Cardiac fibroblast (primary cell): ENCODE measurements at places on chromosomes 5 and 9.

- DNase-seq, result no peak
Measured at GRCh38 chr5:74541381-74541781, 99.1 kb downstream of the ENC1 start.

GRCh38 chr9:93112864-93113389, 16.9 kb downstream of the CARD19 start:
- DNase-seq, result no peak

DNA sequence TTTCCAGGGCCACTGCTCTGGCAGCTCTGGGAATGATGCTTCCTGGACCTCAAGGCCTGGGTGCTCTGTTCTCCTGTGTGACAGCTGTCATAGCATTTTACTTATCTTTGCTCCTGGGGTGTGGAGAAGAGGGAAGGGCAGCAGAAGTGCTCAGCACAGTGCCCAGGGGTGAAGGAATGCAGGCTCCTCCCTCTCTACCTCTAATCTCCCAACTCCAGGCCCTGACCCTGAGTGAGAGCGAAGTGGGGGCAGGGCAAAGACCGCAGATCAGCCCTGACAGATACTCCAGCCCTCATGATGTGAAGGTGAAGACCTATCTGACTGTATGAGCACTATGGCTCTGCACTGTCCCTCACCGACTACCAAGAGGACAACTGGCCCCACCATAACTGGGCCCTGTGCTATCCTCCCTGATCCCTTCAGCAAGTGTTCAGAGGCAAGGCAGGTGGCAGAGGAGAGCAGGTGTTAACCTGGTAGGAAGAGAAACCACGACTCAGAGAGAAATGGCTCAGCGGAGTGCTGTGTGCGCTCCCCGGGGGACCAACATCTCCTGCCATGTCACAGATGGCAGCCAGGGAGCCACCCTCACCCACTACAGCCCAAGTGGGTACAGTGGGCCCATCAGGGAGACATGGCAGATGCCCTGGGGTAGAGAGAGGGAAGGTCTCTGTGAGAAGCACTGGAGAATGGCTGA, 16.8 kb downstream of the ACSL6 start:
- no peak for DNase-seq

DNA sequence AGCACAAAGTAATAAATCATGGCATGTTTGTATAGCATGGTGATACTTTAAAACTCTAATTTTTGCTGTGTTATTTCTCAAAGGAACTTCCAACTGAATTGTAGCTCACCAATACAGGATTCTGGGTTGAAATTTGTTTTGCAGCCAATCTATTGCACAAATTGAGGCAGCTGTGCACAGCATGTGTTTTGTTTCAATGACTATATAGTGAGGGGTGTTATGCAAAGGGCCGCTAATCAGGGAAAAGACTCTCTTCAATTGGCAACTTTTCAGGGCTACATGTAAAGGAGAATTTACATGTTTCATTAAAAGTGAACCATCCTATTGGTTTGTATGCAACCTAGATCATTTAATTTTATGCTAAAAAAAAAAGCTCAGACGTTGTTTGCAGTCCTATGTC, 44.6 kb downstream of the PLPPR1 start:
- no peak for DNase-seq

DNA sequence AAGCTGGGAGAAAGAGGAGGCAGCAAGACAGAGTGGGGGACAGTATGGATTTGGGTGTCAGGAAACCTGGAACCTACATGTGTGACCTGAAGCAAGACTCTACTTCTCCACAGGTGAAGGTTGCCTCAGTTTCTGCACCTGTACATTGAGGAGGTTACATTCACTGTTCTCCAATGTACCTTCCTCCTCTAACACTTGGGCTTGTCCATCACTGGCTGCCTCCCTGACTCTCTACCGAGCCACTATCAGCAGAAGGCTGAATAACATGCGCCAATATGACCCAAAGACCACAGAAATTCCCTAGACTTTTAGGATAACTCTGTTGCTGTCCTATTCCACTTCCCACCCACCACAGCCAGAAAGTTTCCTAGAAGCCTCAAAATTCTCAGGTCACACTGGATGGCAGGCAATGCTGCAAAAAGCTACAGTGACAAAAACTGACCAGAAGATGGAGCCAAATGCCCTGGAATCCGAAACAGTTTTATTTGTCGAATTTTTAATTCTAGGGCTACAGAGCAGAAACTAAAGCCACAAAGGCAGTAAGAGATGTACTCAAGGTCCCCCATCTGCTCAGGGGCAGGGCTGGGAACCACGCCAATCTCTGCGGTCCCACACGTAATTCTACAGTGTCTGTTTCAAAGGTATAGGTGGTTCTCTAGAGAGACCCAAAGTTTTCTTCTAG, 64.4 kb downstream of the FAM114A2 start:
- DNase-seq, result peak; percentile 71

- no peak for DNase-seq
Measured at GRCh38 chr9:92612292-92612691, 57.6 kb downstream of the IPPK start.

DNA sequence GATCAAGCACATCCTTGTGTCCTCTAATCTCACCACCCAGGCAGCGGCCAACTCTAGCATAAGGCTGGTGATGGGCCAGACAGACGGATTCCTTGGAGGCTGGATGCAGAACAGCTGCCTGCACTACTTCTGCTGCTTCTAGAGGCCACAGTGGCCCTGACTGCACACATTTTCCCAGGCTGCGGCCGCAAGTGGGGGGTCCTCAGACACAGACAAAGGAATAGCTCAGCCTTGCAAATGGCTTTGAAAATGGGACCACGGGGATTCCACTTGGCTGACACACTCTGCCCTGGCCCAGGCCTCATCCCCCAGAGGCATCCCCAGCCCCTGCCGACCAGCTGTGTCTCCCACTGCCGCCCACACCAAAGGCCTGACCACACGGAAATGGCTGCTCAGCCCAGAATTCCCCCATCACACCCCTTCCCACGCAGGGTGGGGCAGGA, 540.8 kb downstream of the BNC2 start:
- peak; percentile 72 for DNase-seq

DNA sequence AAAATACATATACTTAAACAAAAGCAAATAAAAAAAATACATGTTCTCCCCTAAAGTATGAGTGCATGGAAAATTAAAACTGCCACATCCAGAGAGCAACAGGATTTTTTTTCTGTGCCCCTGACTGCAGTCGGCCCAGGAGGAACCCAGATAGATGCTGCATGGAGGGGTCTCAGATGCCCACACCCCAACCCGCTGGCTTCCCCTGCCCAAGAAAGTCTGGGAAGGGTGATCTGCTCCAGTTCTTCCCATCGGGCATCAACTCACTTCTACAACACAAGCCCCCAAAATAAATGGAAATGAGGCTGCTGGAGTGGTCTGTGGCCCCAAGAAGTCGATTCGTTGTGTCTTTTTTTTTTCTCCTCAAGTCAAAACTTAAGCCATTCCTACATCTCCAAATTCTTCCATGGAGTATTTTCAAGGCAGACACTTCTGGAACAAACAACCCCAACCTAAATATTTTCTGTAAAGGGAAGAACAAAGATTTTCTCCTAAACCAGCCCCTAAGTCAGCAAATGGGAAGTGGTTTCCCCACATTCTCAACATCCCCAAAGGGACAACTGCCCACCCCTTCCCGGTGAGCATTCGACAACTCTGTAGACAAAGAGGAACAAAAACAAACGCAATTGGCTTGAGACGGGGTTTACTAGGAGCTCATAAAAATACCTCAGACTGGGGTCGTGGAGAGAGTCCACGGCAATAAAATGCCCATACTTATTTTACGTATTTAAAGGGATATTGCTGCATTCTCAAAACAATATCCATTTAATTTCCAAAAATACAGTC, 46.7 kb downstream of the ROR2 start:
- DNase-seq, result no peak

DNA sequence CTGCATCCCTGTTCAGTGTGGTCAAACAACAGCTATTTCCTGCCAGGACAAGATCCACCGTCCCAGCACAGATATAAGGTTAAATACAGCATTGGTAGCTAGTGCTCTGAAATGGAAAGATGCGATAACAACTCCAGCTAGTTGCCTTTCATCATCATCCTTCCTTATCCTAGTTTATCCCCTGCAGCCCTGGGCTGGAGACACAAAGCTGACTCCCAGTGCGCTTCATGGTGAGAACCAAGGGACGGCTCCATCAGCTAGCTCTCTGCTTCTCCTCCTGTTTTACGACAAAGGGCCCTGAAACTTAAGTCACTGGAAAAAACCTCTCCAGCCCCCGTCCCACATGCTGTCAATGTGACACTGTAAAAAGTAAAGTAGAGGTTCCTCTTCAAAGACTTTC, 37.9 kb downstream of the CDC14B start:
- DNase-seq, result no peak

GRCh38 chr9:127903557-127904475, 4.4 kb upstream of the ST6GALNAC6 start:
- DNase-seq, result no peak

DNA sequence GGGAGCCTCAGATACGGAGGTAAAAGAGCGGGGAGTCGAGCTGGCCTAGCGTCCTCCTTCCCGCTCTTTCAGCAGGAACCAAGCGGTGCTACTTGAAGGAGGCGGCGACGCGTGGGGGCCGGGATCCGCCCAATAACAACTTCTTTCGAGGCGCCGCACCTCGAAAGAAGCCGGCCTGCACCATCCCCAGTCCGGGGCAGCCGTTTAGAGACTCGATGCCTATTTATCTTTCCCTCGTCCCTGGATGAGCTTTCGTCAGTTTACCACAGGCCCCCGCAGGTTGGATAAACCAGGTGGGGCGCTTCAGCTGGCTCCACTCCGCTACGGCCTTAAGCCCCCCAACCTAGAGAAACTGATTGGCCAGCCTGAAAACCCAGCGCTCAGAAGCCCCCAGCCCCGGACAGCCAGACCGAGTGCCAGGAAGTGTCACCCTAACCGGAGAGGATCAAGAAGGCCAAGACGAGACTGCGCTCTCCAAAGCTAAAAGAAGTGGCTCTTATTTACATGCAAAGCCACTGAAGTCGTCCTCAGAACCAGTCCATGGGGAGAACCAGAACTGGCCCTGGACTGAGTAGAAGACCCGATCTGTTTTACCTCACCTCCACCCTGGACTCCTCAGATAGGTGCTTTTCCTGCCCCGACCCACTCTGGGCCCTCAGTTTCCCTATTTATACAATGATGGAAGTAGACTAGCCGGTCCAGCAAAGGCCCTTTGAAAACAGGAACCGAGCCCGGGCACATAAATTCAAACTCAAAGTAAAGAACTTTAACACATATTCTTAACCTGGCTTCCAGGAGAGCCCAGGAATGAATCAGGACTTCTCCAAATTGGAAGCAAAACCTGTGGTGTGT, 1.4 kb downstream of the HAND1 start:
- DNase-seq, result no peak

GRCh38 chr9:126304207-126304970, 22.2 kb upstream of the MVB12B start:
- DNase-seq, result no peak
